ENCODE measurements at places on chromosomes 12 and 14.
A peak's percentile ranks its signal among the peaks of the same experiment; 100 is the strongest.

- DNase-seq = no peak
These were observed 485.4 kb downstream of the MDGA2 start for GRCh38 chr14:47189911-47190484.

DNA sequence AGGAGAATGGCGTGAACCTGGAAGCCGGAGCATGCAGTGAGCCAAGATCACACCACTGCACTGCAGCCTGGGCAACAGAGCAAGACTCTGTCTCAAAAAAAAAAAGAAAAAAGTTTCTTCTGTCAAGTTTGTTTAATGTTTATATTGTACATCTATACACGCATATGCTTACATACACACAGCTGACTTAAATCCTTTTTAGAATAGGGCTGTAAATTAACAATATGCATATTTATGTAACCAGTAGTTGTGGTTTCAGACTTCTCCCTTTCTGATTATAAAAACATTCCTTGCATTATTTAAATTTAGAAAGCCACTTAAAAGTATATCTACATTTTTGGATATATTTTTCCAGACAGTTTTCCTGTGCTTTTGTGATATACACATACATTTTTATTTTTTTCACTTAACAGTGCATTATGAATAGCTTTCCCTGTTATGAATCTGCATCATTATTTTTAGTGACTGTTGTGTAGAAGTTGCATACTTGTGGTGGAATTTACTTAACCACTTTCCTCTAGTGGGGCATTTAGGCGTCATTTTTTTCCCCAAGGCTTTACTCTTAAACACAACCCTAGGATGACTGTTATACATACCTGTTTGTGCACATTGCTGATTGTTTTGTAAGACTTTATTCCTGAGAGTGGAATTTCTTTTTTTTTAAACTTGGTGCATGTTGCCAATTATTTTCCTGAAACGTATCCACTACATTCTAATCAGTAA is 29.4 kb downstream of the POLR3B start:
- no peak for DNase-seq

DNA sequence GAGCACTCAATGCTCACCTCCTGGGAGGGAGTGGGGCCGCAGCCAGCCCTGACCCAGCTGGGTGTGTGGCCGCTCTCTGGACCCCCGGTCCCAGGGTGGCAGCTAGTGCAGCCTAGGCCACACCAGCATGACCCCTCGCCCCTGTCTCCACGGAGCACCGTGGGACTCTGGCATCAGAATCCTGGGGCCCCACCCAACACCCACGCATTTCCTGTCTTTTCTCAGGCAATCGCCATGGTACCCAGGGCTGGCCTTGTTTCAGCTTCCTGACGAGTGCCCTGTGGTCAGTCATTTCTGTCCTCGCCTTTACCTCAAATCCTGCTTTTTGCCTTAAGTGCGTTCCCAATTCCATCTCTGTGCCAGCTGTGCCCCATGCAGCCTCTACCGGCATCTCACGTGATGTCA is 15.9 kb downstream of the PACS2 start:
- DNase-seq = no peak

DNA sequence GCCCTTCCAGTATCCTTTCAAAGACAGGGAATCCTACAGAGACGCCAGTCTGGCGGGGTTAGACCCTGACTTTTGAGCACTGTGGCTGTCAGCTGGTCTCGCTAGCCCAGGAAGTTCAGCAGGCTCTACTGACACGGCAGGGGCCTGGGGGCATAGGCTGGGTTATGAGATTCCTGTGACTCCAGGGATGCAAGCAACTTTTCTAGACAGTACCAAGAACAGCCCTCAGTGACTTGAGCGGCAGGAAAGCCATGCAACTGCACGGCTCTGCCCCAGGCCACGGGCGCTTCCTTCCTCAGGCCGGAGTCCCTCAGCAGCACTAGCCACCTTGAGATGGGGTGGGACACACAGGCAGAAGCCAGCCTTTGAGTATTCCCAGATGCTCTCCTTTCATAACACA is 5.1 kb upstream of the SIVA1 start:
- no peak for DNase-seq

DNA sequence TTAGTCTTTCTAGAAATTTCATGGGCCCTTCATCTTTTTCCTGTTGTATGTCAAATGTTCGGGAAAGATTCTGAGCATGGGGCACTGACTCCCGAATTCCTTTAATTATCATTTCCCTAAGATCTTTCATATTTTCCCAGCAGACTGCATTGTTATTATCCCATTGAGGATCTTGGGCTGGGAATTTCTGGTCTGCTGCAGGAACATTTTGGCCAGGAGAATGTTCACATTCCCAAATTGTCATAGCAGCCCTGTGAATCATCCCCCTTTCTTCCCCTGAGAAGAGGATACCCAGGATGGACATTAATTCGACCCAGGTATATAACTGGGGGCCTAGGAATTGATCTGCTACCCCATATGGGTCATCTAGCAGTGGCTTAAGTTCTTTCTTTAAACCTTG is 112.5 kb downstream of the RIN3 start:
- DNase-seq = no peak

GRCh38 chr12:79267580-79267979 is 403.0 kb downstream of the SYT1 start:
- no peak for DNase-seq

GRCh38 chr14:85444635-85445034 is 85.3 kb upstream of the FLRT2 start:
- DNase-seq = no peak

DNA sequence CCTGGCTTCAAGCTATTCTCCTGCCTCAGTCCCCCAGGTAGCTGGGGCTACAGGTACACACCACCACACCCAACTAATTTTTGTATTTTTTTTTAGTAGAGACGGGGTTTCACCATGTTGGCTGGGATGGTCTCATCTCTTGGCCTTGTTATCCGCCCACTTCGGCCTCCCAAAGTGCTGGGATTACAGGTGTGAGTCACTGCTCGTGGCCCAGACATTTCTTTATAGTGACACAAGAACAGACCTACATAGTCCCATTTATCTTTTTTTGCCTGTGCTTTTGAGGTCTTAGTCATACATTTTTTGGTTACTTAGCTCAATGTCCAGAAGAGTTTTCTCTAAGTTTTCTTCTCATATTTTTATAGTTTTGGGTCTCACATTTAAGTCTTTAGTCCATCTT is 247.4 kb downstream of the SYT10 start:
- no peak for DNase-seq

- DNase-seq = no peak
These were observed 3.3 kb upstream of the NAA25 start for GRCh38 chr12:112111931-112112330.

DNA sequence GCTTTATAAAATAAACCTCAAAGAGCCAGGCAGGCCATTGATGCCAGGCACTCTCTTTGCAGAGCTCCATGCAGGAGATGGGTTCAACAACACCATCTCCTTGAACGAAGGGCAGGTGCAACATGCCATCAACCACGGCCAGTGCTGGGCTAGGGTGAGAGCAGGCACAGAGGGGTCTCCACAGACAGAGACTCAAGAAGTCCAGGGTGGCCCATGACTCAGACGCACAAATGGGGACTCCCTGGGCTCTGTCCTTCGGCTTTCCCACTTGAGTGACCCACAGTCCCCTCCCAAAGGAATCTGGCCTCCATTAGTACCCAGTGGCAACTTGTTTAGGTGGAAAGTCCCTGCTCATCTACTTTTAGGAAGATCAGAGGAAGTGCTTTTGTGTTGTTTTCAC is 124.4 kb upstream of the PZP start:
- no peak for DNase-seq

- DNase-seq = no peak
These were observed 25.4 kb upstream of the CPM start for GRCh38 chr12:68958322-68958721.

DNA sequence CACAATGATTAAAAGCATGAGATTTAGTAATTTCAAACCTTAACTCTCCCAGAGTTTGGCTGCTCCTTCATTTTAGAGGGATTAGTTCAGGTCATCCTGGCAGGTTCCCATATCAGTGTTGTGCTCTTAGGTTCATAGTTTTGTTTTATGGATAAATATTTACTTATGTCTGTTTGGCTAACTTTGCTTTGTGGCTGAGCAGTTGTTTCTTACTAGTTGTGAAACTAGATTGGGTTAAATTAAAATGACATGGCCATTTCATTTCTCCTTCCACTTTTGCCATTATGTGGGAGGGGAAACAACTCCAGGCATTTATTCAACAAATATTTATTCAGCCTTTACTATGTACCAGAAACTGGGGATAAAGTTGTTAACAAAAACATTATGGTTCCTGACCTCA is 158.8 kb downstream of the TMTC3 start:
- no peak for DNase-seq

- DNase-seq = no peak
These were observed 104.2 kb upstream of the LGR5 start for GRCh38 chr12:71335151-71335962.

DNA sequence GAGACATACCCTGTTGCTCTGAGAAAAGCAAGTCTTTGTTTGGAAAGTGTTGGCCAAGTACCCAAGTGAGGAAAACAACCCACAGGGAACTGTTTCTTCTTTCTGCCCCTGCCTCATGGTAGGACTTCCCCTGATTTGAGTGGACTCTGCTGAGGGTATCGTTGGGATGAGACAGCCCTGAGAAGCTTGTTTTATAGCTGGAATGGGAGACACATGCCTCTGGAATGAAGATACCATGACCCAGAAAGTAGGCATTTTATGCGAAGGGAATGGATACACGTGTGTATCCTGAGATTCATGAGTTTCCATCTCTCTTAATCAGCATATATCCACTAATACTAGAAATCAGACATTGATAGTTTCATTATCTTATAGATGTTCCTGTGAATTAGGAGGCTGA is 382.3 kb downstream of the ATP23 start:
- DNase-seq = no peak

DNA sequence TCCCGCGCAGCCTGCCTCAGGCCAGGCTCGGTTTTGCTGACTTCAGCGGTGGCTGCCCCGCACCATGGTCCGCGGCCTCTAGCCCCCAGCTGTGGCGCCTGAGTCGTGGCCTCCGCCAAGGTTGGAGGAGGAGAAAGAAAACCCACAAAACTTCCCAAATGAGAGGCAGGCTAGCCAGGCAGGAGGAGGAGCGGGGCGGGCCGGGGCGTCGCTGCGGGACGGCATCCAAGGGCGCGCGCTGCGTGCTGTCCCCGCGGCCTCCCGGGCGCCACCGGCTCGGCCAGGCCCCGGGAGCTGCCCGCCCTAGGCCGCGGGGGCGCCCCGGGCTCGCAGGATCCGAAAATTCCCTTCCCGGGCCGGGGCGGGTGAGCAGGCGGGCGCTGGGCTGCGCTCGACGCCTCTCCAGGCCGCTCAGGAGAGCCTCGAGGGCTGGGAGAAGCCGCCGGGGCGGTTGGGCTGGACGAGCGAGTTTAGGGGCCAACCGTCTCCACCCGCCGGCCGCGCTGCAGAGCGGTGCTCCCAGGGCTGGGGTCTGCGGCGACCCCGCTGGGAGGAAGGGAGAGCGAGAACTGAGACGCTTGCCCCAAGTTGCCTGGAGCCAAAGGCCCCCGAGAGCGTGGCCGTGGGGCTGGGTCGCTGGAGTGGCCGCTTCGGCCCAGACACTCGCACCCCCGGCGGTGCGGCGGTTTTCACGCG is at the start of gene EFS:
Gene EFS, minus strand, starts transcription at position 137 of the 696 bp plus-strand sequence. CDS start 147 bp downstream, outside the sequence.
- DNase-seq = peak; percentile 30

DNA sequence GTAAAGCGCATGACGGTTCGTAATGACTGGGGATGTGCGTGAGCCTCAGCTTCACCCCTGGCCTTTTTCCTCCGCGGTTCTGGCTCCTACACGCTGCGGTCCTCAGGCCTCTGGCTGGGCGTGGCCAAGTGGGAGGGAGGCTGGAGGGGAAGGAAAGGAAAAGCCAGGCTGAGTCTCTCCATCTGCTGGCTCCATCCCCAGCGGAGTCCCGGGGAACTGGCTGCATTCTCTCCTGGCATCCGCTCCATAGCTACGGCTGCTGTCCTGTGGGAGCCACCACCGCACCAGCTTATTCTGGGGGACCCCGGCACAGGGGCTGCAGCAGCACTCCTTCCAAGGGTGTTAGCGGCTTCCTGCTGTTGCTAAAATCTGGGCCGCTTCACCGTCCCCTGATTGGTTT is 68.2 kb upstream of the SLC24A4 start:
- peak; percentile 16 for DNase-seq

GRCh38 chr12:127311720-127312364 is 955.1 kb upstream of the TMEM132C start:
- no peak for DNase-seq

GRCh38 chr12:39044754-39045153 is 139.4 kb upstream of the CPNE8 start:
- no peak for DNase-seq

GRCh38 chr12:76197283-76197682 is 112.8 kb upstream of the NAP1L1 start:
- no peak for DNase-seq

DNA sequence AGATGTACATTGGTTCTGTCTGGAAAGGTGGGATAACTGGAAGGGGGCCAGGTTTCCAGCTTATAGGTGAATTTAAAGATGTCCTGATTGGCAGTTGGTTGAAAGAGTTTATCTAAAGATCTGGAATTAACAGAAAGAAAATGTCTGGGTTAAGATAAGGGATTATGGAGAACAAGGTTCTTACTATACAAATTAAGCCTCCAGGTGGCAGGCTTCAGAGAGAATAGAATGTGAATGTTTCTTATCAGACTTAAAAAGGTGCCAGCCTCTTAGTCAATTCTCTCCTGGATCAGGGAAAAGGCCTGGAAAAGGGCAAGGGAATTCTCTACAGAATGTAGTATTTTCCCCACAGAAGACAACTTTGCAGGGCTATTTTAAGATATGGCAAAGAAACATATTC is 53.1 kb downstream of the CNTN1 start:
- DNase-seq = no peak

DNA sequence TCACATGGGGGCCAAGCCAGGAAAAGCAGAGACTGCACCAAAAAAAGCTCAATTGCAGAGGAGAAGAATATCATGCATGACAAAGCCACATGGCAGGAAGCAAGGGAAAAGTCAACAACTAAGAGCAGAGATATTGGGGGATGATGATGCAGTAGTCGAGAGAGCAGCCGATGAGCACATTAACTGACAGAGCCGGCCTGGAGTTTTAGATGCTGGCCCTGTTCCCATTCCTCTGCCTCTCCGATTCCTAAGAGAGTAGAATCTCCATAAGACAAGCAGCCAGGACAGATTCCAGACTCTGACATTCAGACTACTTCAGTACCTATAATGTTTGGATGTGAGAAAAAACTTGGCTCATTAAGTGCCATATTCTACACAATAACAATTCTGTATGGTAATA is 155.9 kb downstream of the KCNH5 start:
- DNase-seq = no peak

DNA sequence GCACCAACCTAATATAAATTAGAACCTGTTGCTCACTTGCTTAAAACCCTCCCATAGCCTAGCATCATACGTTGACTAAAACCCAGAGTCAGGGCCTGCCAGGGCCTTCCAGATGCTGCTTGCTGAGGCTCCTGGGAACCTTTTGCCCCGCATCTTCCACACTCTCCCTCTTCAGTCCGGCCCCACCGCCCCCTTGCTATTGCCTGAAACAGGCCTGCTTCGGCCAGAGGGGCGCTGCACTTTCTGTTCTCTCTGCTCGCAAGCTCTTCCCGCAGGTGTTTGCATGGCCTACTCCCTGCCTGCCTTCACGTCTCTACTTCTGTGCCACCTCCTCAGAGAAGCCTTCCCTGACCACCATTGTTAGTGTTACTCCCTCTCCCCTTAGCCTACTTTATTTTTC is 13.7 kb upstream of the TCTN2 start:
- no peak for DNase-seq

Data from neural crest cell (in vitro differentiated cells).